ENCODE measurements at places on chromosomes 1 and 21.

DNA sequence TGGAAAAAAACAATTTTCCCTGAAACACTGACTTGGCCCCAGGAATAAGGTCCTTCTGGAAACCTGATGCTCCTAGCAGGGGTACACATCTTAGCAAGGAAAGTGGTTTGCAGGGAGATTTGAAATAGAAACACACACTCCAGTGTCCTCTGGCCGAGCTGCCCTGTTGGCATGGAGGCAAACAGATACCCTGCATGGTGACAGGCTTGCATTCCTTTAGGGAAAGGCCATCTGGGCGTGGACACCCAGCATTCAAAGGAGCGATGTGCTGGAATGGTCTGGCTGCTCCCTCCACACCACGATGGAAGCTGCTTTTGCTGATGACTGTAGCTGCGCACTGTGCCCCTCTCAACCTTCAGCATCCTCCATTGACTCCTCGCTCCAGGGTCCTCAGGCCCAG is 41.5 kb upstream of the BCAR3 start:
- DNase-seq, result no peak

- no peak for DNase-seq
Observed at GRCh38 chr1:77834771-77835334, 53.6 kb upstream of the NEXN start.

GRCh38 chr1:46204406-46204742 is 1.2 kb downstream of the LURAP1 start:
- no peak for DNase-seq

DNA sequence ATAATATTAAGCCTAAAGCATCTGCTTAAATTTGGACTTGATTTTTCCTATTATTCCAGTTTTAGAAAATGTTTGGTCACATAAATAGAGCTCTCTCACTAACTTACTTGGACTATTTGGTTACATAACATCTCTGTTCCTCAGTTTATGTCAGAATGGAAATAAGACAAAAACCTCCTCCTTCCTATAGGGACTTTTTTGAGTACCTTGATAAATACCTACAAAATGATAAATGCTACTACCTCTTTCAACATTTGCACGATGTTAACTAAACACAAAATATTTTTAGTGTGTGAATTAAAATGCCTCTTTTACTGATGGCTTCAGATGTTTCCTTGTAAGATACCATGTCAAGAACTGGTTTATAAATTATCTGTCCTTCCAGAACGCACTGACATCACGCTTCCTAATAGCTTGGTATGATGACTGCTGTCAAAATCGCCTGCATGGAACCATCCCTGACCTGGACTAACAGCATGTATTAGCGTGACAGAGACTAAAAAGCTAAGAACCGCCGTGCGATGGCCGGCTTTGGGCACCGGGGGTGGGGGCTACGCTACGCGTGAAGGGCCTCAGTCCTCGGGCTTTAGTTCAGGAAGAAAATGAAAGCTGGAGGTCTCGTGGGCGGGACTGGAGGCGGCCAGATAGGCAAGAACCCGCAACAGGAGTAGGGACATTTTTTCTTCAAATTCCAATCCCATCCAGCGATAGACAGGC is 133.2 kb upstream of the BARHL2 start:
- no peak for DNase-seq

- DNase-seq, result no peak
Observed at GRCh38 chr1:55443175-55443915, 228.2 kb upstream of the USP24 start.

DNA sequence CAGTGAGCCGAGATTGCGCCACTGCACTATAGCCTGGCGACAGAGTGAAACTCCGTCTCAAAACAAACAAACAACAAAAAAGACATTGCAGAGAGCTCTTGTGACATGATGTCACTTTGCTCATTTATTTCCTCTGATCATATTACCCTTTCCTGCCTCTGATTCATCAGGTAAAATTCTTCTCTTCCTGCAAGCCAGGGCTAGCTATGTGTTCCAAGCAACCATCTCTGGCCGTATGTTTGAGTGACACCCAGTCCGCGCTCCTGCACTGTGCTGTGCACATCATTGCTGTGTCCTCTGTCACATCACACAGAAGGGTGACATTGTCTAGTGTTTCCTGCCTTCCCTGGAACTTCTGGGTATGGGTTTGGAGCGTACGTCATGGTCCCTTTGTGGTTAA is 251.3 kb downstream of the PCP4 start:
- DNase-seq, result no peak

DNA sequence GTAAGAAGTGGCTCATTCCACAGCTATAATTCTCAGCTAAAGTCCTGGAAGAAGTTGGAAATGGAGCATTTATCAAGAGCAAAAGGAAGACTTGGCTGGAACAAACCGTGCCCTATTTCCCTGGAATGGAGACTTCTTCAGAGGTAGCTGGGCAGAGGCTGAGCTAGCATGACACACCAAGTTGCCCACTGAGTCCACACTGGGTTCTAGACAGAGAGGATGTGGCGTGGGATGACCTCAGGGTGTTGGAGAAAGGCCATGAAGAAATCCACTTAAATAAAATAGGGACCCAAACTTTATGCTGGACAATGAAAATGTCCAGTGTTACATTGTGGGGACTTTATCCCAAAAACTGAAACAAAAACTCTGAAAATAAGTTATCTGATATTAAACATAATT is 116.2 kb downstream of the KCNJ6 start:
- DNase-seq, result no peak

- peak; percentile 0 for DNase-seq
Observed at GRCh38 chr1:101506541-101507164, 269.8 kb downstream of the S1PR1 start.

DNA sequence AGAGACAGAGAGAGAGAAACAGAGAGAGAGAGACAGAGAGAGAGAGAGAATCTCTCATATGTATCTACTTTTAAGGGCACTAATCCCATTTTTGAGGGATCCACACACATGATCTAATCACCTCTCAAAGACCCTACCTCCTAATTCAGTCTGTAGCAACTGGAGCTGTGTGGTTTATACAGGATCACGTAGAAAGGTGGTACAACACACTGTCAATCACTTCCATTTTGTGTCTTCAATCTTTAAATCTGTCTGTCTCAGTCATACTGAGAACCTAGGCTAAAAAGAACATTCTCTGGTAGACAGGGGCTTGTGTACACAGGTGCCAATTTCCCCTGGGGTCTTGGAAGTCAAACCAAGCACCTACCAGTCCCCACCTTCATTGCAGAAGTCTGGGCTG is 229.9 kb downstream of the TGFB2 start:
- no peak for DNase-seq

- no peak for DNase-seq
Observed at GRCh38 chr1:212467843-212468482, 35.2 kb downstream of the NENF start.

- no peak for DNase-seq
Observed at GRCh38 chr1:51736702-51737101, 119.8 kb downstream of the OSBPL9 start.

- no peak for DNase-seq
Observed at GRCh38 chr1:215094381-215094780, 11.8 kb downstream of the KCNK2 start.

DNA sequence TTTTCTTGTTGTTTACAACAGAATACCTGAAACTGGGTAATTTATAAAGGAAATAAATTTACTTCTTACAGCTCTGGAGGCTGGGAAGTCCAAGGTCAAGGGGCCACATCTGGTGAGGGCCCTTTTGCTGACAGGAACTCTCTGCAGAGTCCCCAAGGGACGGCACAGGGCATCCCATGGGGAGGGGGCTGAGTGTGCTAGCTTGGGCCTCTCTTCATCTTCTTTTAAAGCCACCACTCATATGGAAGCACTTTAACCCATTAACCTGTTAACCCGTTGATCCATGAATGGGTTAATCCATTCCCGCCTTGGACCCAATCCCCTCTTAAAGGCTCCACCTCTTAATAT is 76.3 kb downstream of the OBSCN start:
- DNase-seq, result no peak

GRCh38 chr1:42733415-42734200 is 6.4 kb downstream of the CLDN19 start:
- no peak for DNase-seq

GRCh38 chr21:17784604-17785402 is 34.4 kb downstream of the C21orf91 start:
- DNase-seq, result no peak

GRCh38 chr1:212167098-212167497 is 118.1 kb upstream of the PPP2R5A start:
- DNase-seq, result no peak

DNA sequence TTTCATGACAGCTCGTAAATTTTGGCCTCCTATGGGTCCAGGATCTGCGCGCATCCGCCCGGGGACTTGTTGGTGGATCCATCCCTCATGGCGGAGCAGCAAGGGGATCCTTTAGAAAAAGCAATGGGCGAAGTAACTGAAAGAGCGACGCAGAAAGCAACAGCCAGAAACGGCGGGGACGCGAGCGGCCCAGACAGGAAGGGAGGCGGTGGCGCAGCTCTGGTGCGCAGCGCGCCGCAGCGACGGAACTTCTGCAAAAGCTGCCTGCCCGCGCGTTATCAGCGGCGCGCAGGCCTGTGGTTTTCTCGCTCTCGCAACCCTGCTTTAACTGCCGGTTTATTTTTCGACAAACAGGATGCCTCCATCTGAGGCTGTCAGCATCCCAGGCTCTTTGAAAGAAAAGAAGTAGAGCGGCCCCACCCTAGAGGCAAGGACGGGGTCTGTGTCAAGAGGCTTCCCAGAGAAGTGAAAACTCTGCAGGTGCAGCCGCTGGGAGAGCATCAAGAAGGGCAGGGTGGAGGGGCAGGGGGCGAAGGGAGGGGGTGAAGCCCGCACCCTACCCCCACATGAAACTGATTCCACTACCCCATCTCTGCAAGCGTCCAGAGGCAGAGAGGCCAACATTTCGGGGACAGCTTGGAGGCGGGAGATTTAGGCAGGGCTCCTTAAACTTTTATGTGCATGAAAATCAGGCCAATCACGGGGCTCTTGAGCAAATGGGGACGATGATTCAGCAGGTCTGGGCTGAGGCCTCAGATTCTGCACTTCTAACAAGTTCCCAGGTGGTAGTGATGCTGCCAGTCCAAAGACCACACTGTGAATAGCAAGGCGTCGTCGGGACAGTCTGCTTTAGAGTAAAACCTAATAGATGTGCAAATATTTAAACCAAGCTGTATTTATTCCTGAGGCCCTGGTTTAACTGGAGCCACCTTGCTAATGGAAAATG is 22.2 kb downstream of the RUNX1 start:
- no peak for DNase-seq

- no peak for DNase-seq
Observed at GRCh38 chr1:110556471-110556807, 37.5 kb upstream of the KCNA10 start.

DNA sequence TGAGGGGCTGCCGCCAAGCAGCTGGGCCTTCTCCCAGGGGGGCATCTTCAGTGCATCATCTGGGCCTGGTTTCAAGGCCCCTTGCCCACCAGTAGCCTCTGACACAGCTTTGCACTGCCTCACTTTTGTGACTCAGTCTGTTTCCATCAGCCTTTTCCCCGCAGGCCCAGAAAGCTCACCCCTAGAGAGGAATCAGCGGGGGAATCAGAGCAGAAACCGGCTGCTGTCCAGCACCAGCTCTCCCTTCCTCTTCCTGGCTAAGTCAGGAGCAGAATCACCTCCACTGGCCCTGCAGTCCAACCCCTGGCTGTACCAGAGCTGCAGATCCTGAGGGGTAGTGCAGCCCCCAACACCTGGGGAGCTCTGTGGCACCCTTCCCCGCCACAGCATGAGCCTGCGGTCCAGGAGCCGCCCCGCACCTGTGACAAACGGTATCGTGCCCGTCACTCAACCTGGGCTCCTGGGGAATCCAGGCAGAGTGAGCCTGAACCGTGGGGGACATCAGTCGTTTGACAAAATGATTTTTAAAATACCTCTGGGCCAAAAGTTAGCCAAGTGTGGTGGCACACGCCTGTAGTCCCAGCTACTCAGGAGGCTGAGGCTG is 83.3 kb upstream of the TMEM51 start:
- DNase-seq, result no peak

DNA sequence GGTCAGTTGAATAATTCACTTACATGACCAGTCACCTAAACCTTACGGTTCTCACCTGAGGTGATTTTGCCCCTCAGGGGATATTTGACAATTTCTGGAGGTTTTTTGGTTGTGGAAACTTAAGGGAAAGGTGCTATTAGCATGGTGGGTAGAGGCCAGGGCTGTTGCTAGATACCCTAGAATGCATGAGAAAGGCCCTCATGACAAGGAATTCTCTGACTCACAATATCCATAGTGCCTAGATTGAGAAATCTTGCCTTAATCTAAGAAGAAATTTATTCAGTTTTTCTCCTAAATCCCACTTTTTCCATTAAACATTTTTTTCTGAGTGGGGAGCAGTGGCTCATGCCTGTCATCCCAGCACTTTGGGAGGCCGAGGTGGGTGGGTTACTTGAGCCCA is 119.7 kb downstream of the TGFB2 start:
- no peak for DNase-seq

DNA sequence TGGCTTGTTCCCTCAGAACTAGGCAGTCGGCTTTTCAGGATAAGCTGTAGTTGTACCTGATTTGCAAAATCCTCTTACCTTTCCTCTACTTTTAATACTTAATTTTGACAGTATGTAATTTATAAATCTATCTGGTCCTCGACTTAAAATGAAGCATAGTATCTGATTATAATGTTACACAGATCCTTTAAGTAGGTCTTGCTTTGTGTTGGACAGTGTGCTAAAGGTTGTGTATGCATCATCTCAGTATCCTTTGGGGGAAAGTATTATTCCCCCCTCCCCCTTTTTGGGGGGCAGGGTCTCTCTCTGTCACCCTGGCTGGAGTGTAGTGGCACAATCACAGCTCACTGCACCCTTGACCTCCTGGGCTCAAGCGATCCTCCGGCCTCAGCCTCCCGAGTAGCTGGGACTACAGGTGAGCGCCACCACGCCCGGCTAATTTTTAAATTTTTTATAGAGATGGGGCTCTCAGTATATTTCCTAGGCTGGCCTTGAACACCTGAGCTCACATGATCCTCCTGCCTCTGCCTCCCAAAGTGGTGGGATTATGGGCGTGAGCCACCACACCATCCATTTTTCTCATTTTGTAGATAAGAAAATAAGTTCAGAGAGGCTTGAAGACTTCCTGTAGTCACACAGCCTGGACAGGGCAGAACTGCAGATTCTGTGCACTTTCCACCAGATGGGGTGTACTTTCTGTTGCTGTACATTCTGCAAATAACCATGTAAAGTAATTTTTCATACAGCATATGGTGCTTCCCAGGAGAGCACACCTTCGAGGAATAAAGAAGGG is 791 bp upstream of the STX6 start:
- DNase-seq, result no peak

GRCh38 chr1:206568779-206569352 is 43.4 kb downstream of the EIF2D start:
- no peak for DNase-seq

Data from NCI-H1436 treated with DMSO at 0.1 percent for 48 hours (cell line).